ENCODE measurements at places on chromosomes 16 and 17.

- no peak for DNase-seq
These were observed 111.4 kb upstream of the SALL1 start for GRCh38 chr16:51262428-51262827.

DNA sequence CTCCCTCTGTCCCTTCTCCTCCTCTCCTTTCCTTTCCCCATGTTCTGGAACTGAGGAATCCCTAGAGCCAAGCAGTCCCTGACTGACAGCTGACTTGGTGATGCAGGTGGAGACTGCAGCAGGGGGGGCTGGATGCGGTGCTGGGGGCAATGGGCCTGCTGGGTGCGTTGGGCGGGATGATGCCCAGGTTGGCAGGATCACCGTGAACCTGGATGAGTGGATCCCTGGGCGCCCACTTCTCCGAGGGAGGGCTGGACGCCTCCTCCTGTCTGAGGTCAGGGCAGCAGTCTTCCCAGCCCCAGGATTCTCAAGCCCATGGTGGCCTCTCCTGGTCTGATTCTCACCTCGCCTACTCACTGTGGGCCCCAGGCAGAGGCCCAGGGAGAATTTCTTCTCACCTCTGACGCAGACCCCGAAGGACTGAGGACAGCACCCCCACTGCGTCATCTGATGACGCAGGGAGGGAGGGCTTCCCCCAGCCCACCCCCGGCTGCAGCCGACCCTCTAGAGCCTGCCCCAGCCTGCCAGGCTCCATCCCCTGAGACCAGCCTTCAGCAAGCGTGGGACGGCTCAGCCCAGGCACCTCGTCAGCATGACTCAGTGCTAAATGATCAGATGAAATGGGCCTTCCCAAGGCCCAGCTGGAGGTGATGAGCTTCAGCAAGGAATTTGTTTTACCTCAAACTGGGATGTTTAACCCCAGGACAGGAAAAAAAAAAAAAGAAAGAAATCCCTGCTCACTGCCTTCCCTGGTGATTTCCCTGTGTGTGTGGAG lies 188.0 kb upstream of the TNRC6C start:
- DNase-seq: no peak

DNA sequence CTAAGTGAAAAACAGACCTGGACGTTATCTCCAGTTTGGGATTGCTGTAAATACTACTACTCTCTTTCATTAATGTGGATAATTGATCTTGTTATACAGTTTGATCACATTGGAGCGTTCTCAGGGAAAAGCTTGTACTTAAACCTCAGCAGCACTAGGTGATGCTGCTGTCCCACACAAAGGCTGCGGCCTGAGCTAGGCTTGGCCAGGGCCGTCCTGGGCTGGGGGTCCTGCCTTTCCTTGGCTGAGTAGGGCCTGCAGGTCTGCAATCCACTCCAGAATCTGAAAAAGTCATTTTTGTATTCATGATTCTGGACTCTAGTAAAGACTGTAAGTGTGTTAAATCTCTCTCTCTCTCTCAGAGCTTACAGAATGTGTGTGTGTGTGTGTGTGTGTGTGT lies 23.7 kb upstream of the PMFBP1 start:
- DNase-seq: no peak

- no peak for DNase-seq
These were observed 478.6 kb downstream of the SLC39A11 start for GRCh38 chr17:72613806-72614292.

DNA sequence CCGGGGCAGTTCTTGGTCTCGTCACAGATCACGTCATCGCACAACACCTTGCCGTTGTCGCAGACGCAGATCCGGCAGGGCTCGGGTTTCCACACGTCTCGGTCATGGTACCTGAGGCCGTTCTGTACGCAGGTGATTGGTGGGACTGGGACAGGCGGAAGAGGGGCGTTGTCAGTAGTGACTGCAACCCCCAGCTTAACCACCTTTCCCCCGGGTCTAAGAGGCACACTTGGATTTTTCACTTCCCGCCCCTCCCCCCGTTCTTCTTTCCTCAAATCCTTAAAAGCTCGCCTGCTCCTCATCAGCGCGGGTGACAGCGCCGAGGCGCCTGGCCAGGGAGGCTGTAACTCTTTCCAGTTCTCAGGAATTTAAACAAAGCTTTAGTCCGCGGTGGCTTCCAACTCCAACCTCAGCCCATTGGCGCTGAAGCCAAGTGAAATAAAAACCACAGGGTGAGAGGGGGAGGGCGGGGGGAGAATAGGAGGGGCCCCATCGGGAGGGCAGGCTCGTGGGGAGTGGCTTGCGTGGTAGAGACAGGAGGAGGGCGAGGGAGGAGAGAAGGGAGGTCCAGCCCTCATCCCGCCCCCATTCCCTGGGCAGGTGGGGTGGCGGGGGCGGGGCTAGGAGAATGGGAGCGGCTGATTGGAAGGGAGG lies 1.5 kb downstream of the COL1A1 start:
- DNase-seq: peak; percentile 93

DNA sequence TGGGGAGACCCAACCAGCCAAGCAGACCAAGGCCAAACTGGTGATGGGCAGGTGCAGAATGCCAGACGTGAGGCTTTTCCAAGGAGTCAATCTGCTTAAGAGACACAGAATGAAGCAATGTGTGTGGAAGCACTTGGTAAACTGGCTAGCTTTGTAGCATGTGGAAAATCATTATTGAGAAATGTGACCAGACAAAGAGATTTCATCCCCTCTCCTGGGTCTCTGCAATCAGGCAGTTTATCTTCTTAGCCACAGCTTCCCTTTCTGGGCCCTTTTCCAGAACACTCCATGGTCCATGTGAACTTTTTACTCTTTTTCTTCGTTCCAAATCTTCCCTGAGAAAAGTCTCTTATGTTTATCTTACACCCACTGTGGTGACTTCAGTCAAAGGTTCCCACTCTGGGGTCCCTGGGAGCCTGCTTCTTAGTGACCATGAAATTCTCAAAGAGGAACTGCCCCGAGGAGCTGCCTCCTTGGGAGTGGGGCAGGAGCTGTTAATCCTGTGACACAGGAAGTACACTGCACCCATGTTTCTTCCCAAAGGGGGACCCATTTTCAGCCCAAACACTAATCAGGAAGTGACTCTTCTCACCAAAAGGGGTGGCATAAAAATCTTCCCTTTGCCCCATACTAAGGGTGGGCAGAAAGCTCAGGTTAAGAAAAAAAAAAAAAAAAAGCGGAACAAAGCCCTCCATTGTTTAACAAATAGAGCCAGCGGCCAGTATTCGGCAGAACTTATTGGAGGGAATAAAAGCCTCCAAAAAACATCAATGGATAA lies 346.2 kb upstream of the ASIC2 start:
- DNase-seq: no peak

DNA sequence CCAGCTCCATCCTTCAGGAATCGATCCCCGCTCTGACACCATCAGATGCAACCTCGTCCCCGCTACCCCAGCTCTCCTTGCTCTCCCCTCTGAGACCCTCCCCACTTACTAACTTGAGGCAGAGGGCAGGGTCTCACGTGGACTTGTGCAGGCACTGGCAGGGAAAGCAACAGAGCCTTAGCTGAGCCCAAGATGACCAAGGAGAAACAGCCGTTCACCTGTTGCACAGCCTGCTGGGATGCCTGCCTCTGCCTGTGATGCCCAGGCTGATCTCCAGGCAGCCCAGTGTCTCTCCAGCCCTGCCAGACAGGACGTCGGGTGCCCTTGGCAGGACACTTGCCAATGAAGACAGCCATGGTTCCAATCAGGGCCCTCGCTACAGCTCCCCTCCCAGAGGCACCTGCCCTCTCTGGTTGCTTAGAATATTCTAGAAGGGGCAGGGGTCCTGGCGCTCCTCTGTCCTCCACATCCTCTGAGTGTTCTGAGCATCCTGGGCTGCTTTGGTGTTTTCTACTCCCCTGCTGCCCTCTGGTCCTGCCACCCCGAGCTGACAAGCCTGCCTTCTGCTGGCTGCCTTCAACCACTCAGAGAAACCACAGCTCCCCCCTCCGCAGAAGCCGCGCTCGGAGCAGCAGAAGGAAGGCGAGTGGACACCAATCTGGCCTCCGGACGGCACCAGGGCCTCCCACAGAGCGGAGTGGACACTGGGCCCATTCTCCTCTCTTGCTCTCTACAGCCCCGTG lies 6.7 kb downstream of the CEP295NL start:
- no peak for DNase-seq

DNA sequence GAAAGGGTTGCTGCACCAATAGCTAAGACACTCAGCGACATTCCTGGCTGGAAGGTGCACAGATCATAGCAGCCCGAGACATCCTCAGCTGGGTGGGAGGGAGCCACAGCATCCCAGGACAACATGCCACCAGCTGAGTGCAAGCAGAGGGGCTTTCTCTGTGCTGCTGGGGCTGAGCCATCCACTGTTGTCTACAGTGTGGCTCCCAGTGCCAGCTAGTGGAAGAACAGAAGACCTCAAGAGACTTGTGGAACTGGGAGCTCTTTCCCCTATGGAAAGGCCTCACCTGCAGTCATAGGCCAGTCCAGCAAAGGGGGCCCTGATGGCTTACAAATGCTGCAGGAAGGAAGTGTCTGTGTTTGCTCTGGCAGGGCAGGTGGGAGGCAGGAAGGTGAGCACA lies 131.0 kb downstream of the C16orf78 start:
- DNase-seq: no peak

- DNase-seq: no peak
These were observed 441.1 kb downstream of the MAF start for GRCh38 chr16:79159261-79160049.

DNA sequence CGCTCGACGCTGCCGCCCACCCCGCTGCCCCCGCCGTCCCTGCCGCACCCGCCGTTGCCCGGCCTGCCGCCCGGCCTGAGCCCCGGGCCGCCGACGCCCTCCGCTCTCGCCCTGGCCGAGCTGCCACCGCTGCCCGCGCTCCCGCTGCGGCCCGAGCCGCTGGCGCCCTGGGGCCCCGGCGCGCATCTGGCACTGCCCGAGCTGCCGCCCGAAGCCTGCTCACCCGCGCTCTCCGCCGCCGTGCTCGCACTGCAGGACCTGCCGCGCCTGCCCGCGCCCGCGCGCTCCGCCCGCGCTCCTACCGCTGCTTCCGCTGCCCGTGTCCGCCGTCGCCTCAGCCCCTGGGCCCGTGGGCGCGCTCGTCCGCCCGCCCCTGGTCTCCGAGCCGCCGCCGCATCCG lies 8.4 kb upstream of the CLDN9 start:
- peak; percentile 64 for DNase-seq

GRCh38 chr16:23577493-23577892 lies 18.6 kb downstream of the NDUFAB1 start:
- DNase-seq: no peak

GRCh38 chr17:65190467-65191097 lies 53.4 kb downstream of the RGS9 start:
- DNase-seq: no peak

- no peak for DNase-seq
These were observed 17.3 kb downstream of the IGFBP4 start for GRCh38 chr17:40460604-40460967.

DNA sequence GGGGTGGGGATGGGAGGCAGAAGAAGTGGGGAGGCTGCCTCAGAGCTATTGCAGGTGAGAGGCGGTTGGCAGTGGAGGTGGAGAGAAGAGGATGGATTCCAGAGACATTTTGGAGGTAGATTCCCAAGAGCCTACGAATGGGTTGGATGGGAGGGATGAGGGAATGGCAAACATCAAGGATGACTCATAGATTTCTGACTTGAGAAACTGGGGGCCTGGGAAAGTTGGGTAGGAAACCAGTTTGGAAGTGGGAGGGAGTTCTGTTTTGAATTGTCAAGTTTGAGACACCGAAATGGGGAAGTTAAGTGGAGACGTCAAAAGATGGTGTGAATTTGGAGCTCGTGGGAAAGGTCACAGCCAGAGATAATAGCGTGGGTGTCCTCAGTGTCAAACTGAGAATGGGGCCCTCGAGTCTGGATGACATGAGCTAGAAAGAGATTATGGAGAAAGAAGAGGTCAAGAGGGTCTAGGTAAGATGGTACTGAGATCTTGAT lies 6.2 kb upstream of the CYLD start:
- DNase-seq: no peak

- DNase-seq: no peak
These were observed 19.1 kb upstream of the CD79B start for GRCh38 chr17:63950940-63951907.

DNA sequence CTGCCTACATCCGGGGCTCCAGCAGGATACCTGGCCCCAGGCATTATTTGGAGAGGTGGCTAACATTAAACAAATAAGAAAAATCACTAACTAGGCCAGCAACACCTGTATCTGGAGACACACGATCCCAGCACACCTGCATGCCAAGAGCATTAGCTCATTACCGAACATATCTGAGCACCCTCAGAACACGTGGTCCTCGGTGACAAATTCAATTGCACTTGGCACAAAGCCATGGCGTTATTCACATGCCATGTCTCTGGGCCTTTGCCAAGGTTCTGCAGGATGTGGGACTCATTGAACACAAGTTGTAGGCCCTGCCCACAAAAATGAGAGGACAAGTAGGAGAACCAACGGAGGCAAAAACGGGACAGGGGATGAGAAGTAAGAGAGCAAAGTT lies 552.3 kb downstream of the TOX3 start:
- peak; percentile 51 for DNase-seq

- DNase-seq: no peak
These were observed 146.5 kb downstream of the SDK2 start for GRCh38 chr17:73497721-73498120.

- DNase-seq: peak; percentile 52
These were observed 16.3 kb upstream of the COX10 start for GRCh38 chr17:14052886-14053615.

DNA sequence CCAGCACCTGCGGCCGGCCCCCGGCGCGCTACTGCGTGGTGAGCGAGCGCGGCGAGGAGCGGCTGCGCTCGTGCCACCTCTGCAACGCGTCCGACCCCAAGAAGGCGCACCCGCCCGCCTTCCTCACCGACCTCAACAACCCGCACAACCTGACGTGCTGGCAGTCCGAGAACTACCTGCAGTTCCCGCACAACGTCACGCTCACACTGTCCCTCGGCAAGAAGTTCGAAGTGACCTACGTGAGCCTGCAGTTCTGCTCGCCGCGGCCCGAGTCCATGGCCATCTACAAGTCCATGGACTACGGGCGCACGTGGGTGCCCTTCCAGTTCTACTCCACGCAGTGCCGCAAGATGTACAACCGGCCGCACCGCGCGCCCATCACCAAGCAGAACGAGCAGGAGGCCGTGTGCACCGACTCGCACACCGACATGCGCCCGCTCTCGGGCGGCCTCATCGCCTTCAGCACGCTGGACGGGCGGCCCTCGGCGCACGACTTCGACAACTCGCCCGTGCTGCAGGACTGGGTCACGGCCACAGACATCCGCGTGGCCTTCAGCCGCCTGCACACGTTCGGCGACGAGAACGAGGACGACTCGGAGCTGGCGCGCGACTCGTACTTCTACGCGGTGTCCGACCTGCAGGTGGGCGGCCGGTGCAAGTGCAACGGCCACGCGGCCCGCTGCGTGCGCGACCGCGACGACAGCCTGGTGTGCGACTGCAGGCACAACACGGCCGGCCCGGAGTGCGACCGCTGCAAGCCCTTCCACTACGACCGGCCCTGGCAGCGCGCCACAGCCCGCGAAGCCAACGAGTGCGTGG lies 1.5 kb downstream of the NTN1 start:
- peak; percentile 18 for DNase-seq

DNA sequence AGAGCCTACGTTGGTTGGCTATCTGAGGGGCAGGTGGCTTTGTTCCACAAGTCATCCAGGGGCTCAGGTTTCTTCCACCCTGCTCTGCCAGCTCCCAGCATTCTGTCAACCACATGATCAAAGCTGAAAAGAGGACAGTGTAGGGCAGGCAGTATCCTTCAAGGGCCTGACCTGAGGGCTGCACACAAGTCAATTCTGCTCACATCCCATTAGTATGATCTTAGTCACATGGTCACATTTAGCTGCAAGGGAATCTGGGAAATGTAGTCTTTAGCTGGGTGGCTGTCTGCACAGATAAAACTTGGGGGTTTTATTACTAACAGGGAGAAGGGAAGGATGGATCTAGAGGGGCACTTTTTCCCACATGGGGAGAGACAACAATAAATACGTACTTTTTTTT lies 97.3 kb downstream of the SALL1 start:
- no peak for DNase-seq
